ENCODE measurements at places on chromosomes 12 and 14.

DNA sequence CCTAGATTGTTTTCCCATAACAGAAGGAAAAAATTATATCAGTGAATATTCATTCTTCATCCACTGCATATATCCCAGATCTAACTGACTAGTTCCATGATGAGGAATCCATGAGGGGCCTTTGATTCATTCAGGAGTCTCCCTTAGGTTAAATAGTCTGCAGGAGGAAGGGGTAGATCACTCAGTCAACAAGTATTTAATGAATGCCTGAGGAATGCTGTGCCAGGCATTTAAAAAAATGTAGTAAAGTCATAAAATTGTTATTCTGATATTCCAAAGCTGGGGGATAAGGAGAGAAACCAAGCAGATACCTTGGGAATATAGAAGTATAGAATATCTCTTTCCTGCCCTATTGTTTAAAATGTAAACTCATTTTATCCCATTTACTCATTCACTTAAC is 216.2 kb upstream of the CAND1 start:
- no peaks in the 10 kb centered on the region for H3K4me1 ChIP-seq
- no peak overlapping the region for H3K4me3 ChIP-seq
- H3K36me3 ChIP-seq, result no peaks in the 10 kb centered on the region
- DNase-seq, result no peak
- H3K27me3 ChIP-seq, result no peaks in the 10 kb centered on the region

GRCh38 chr14:59199205-59199604 is 10.7 kb downstream of the DAAM1 start:
- no peaks in the 10 kb centered on the region for H3K36me3 ChIP-seq
- DNase-seq, result no peak
- H3K4me3 ChIP-seq, result no peak overlapping the region
- H3K27ac ChIP-seq, result no peak overlapping the region

- H3K27ac ChIP-seq, result no peak within 1 kb of the TSS
- H3K36me3 ChIP-seq, result no peaks in the 10 kb centered on the region
- H3K27me3 ChIP-seq, result peaks cover 49% of the 10 kb centered on the region
- DNase-seq, result no peak
These were observed at the start of gene SMOC1 for GRCh38 chr14:69879175-69880043. Gene SMOC1 (plus strand): TSS chr14:69879416. CDS start chr14:69879679, 263 bp downstream.

DNA sequence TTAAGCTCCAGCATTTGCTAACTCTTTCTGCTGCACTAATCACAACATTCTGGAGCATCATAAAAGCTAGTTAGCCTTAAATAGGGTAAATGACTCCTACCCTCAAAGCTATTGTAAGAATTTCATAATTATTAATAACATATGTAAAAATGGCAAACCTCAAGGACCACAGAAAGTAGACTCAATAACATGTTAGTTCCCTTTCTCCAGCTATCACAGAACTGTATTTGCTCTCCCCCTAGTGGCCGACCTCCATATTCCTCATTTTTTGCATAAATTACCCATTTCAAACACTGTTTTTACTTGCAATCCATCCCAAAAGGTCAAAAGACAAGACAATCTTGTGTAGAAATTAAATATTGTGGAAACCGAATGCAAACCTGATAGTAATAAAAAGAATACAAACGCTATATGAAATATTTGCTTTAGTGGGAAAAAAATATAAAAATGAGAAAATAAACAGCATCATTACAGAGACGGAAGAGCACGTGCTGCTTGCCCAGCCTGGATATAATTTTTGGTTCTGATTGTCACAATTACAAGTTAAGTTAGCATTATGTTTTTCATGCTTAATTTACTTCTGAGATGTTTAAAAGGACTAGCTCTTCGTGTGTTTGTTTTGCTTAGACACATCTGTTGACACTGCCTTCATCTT is 97.9 kb downstream of the RERGL start:
- DNase-seq, result no peak
- H3K4me3 ChIP-seq, result no peak overlapping the region
- no peaks in the 10 kb centered on the region for H3K36me3 ChIP-seq
- no peaks in the 10 kb centered on the region for H3K4me1 ChIP-seq
- no peak overlapping the region for H3K27ac ChIP-seq

DNA sequence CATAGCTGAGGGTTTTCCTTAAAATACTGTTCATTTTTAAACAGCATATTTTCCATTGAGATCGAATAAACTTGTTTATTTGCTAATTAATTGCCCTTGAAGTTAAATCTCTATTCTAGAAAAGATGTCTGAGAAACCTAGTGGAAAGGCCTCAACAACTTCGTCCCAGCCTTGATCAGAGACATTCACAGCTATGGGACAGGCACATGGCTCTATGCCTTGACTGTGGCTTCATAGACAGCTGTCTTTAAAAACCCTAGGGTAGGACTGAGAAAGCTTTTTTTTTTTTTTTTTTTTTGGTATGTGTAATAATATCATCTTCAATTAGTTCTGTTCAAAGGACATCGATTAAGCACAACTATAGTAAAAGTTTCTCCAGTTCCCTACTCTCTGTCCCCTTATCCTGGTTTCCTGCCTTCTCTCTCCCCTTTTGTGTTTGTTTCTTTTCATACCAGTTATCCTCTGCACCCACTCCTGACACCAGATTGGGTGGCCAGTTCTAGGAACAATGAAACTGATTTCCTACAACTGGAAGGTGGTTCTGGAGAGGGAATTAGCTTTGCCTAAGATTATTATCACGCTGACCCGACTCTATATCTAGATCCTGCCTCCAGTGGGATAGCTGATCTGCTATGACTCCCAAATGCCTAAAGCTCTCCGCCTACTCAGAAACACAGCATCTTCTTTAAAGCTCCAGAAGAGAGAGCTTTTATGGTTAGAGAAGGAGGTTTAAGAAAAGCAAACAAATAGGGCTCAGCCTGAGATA is 20.3 kb downstream of the SOCS2 start:
- no peaks in the 10 kb centered on the region for H3K36me3 ChIP-seq
- no peak for DNase-seq
- H3K4me3 ChIP-seq, result no peak overlapping the region
- H3K27ac ChIP-seq, result no peak overlapping the region

DNA sequence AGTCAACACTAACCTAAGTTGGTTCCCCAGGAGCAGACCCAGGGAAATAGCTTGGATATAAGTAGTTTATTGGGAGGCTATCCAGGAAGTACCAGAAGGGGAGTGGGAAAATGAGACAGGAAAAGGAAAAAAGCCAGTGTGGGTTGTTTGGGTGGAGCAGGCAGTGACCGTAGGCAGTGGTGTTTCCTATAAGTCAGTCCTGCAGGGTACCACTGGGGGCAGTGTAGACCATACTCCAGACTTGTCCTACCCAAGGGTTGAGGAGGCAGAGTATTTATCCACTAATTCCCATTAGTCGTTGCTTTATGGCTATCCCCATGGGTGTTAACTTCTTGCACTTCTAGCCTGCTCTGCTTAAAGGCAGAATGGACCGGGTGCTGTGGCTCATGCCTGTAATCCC is 6.4 kb upstream of the CCDC60 start:
- no peak overlapping the region for H3K4me3 ChIP-seq
- H3K4me1 ChIP-seq, result peaks cover 14% of the 10 kb centered on the region
- no peak overlapping the region for H3K27ac ChIP-seq
- no peaks in the 10 kb centered on the region for H3K36me3 ChIP-seq
- H3K27me3 ChIP-seq, result peaks cover 7% of the 10 kb centered on the region

- H3K27ac ChIP-seq, result no peak overlapping the region
- no peaks in the 10 kb centered on the region for H3K4me1 ChIP-seq
- H3K4me3 ChIP-seq, result no peak overlapping the region
- H3K36me3 ChIP-seq, result no peaks in the 10 kb centered on the region
These were observed 66.9 kb upstream of the CNOT2 start for GRCh38 chr12:70176290-70176689.

GRCh38 chr12:121189131-121189530 is 20.8 kb upstream of the P2RX4 start:
- peaks cover 10% of the 10 kb centered on the region for H3K4me1 ChIP-seq
- no peak for DNase-seq
- H3K27ac ChIP-seq, result no peak overlapping the region
- no peak overlapping the region for H3K4me3 ChIP-seq
- H3K27me3 ChIP-seq, result no peaks in the 10 kb centered on the region

- no peak overlapping the region for H3K4me3 ChIP-seq
- no peaks in the 10 kb centered on the region for H3K27me3 ChIP-seq
- H3K36me3 ChIP-seq, result no peaks in the 10 kb centered on the region
- no peak for DNase-seq
These were observed 104.6 kb downstream of the GALC start for GRCh38 chr14:87888136-87888999.

GRCh38 chr14:54818201-54819133 is 84.2 kb downstream of the GCH1 start:
- DNase-seq, result no peak
- no peak overlapping the region for H3K27ac ChIP-seq
- H3K4me3 ChIP-seq, result no peak overlapping the region
- H3K4me1 ChIP-seq, result no peaks in the 10 kb centered on the region

DNA sequence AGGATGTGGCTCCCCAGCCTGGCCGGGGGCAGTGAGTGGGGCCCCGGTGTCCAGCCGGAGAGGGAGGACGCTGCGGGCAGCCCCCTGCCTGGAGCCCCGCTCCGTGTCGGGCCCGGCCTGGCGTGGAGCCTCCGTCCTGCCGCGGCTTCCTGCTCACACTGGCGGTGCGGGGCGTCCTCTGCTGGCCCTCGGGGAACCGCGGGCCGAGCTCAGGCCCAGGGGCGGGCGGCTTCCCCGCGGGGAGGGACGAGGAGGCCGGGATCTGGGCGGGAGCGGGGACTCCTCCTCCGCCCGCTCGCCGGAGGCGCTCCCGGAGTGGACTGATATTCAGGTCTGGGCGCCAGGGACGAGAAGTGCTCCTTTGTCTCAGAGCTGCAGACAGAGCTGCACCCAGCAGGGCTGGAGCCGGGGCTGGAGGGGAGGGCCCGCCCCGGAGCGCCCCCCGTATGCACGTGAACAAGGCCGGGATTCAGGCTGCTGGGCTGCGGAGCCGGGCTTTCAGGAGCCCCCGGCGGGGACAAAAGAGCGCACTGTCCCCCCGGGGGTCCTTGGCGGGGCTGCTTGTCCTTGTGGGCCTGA is 2.2 kb downstream of the MMP17 start:
- H3K36me3 ChIP-seq, result no peaks in the 10 kb centered on the region
- peak overlapping the region; percentile 3 for H3K27ac ChIP-seq
- H3K4me3 ChIP-seq, result peak overlapping the region; percentile 68
- peaks cover 47% of the 10 kb centered on the region for H3K4me1 ChIP-seq

DNA sequence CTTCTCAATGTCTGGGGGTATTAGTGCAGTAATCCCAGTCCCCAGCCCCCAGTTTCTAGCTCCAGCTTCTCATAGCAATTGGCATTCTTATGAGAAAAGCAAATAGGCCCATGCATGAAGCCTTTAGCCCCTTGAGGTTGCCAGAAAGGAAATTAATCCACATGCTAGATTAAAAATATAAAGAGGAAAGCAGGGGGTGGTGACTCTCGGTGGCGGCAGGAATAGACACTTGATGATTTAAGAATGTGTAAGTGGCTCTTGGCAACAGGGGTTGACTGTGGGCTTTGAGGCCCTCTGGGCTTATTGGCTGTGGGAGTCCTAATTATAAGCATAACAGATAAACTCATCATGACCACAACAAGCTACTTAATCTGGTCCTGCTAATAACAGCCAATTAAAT is 1367.3 kb upstream of the FLRT2 start:
- no peak overlapping the region for H3K4me3 ChIP-seq
- H3K27ac ChIP-seq, result no peak overlapping the region
- no peaks in the 10 kb centered on the region for H3K36me3 ChIP-seq
- no peaks in the 10 kb centered on the region for H3K4me1 ChIP-seq
- no peak for DNase-seq

- no peak overlapping the region for H3K4me3 ChIP-seq
- no peaks in the 10 kb centered on the region for H3K4me1 ChIP-seq
- no peak for DNase-seq
- no peaks in the 10 kb centered on the region for H3K27me3 ChIP-seq
These were observed 9.0 kb downstream of the HPD start for GRCh38 chr12:121849665-121850064.

- no peak overlapping the region for H3K4me3 ChIP-seq
- no peak overlapping the region for H3K27ac ChIP-seq
- H3K36me3 ChIP-seq, result no peaks in the 10 kb centered on the region
- DNase-seq, result no peak
These were observed 62.1 kb downstream of the TNFAIP2 start for GRCh38 chr14:103185051-103186029.

DNA sequence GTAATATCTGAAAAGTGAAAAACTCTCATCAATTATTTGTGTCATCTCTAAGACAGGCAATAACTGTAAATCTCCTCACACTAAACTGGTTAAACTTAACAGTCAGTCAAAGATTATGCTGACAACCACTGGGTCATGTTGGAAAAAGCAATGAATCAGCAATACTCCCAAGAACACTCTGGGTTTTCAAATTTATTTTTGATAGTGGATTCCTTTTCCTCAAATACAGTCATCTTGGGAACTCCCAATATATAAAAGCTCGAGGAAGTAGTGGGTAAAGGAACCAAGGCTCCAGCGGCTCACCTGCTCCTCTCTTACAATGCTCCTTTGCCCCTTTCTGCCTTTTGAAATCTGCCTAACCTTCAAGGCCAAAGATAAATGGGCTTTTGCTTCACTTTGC is 70.0 kb downstream of the ARMH4 start:
- no peak for DNase-seq
- no peaks in the 10 kb centered on the region for H3K27me3 ChIP-seq
- H3K27ac ChIP-seq, result no peak overlapping the region
- no peaks in the 10 kb centered on the region for H3K36me3 ChIP-seq
- no peak overlapping the region for H3K4me3 ChIP-seq

DNA sequence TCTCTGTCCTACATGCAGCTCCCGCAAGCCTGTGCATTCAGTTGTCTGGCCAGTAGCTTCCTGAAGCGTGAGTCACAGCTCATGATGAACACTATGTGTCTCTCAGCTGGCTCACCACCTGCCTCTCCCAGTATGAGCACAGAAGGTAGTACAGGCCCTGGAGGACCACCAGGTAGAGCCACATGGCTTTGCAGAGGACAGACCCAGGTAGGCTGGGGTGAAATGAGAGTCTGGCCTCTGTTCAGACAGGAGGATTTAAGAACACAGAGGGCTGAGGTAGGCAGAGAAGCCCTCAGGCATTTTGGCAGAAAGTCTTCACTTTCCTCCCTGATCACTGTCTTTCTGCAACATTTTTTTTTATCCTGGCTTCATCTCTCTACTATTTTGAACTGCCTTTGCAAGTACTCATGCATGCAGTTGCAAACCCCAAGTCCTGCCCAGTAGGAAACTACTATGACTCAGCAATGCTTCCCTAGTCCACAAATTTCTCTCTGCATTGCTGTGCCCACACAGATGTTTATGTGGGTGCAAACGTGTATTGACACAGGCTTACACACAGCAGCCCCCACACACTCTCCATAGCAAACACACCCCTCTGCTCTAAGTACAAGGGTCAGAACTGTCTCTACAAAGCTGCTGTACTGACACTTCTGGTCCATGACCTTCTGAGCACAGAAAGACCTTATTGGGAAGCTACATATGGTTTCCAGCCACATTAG is 7.2 kb upstream of the SDR9C7 start:
- no peak overlapping the region for H3K4me3 ChIP-seq
- no peaks in the 10 kb centered on the region for H3K27me3 ChIP-seq
- no peaks in the 10 kb centered on the region for H3K36me3 ChIP-seq
- peaks cover 12% of the 10 kb centered on the region for H3K4me1 ChIP-seq
- DNase-seq, result no peak

GRCh38 chr12:131620946-131621681 is 89.8 kb upstream of the SFSWAP start:
- no peak overlapping the region for H3K27ac ChIP-seq
- H3K36me3 ChIP-seq, result no peaks in the 10 kb centered on the region
- H3K4me3 ChIP-seq, result no peak overlapping the region
- H3K4me1 ChIP-seq, result peaks cover 11% of the 10 kb centered on the region

GRCh38 chr14:67589204-67589770 is 10.8 kb downstream of the PIGH start:
- H3K4me1 ChIP-seq, result no peaks in the 10 kb centered on the region
- no peaks in the 10 kb centered on the region for H3K27me3 ChIP-seq
- no peak for DNase-seq
- H3K4me3 ChIP-seq, result no peak overlapping the region
